Midbrain (tissue), 1 donor: ENCODE measurements at places on chromosomes 12 and 14.
A peak's percentile ranks its signal among the peaks of the same experiment; 100 is the strongest.

- no peak for DNase-seq
Observed at GRCh38 chr14:50762001-50762930, 68.7 kb downstream of the NIN start.

DNA sequence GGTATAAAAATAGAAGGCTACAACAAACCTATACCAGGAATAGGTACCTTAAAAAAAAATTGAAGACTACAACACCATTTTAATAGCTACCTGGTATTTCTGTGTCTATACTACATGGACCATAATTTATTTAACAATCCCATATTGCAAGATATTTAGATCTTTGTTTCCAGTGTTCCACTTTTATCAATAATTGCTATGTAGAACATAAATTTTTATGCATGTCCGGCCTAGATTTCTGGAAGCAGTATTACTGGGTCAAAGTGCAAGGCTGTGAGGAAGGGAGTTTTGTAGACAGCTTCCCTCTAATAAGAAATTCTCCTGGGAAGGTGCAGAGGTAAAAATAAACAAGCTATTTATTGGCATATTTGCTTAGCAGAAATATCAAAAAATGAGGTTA is 4.1 kb upstream of the DCAF11 start:
- no peak for DNase-seq

DNA sequence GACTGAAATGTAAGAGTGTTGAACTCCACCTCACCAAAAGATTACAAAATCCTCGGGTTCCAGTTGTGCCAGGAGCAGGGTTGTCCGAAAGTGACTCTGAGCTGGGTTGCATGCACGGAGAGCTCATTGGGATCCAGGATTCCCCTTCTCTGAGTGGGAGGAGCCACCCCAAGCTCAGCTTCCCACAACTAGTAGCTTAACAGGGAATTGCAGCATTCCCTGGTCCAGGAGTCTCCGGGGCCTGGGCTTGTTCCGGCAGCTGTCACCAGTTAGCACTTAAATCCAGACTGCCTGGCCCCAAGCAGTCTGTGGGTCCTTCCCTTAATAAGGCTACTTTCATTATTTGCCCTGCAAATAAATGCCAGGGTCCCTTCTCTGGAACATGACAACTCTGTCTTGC is 50.1 kb downstream of the CD9 start:
- DNase-seq: no peak

DNA sequence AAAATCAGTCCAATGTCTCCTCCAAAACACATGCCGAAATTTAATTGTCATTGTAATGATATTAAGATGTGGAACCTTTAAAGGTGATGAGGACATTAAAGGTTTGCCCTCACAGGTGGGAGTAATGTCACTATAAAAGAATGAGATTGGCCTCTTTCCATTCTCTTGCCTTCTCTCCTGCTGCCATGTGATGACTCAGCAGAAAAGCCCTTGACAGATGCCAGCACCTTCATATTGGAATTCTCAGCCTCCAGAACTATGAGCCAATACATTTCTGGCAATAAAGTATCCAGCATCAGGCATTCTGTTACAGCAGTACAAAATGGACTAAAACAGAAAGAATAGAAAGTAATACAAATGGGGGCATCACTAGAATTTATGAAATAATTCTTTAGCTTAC is 609.7 kb downstream of the SLC16A7 start:
- no peak for DNase-seq

DNA sequence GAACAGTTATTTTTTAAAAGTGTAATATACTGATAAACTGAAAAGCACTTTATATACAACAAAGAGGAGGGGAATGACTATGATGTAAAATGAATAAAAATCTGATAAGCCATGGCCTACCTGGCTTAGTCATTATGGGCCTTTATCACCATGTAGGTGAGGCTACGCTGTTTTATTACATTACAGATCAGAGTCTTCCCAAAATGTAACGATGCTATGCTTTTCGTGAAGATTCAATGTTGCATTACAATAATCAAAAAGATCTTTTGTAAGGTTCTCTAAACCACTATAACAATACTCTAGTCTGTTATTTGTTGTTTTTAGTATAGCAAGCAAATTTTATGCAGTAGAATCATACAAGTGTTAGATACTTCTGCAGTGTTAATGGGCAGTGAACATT is 34.2 kb downstream of the ARID4A start:
- DNase-seq: peak; percentile 30

GRCh38 chr14:61065656-61066055 is 84.6 kb downstream of the SLC38A6 start:
- no peak for DNase-seq

- no peak for DNase-seq
Observed at GRCh38 chr12:28497889-28498411, 307.7 kb downstream of the CCDC91 start.

GRCh38 chr12:40028296-40028695 is 77.6 kb downstream of the SLC2A13 start:
- DNase-seq: no peak
